ENCODE measurements at places on chromosomes 7 and 10.

- DNase-seq, result no peak
Measured at GRCh38 chr7:44375926-44376342, 50.5 kb upstream of the CAMK2B start.

- peak; percentile 69 for DNase-seq
Measured at GRCh38 chr7:100896732-100897608, 1.3 kb upstream of the ACHE start.

DNA sequence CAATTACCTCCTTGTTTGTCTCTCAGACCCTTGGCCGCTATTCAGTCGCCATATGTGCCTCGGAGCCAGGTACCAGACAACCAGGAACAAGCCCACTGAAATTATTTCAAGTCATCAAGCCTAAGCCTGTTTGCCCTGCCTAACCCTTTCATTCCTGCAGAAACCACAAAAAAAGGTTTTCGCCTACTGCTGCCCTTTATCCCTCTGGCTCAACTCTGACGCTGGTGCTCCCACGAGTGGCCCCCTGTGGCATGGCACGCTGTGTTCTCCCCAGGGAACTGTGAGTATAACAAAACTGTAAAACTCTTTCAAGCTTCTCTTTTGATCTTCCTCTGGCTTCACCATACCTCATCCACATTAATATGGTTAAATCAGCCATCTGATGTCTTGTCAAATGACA, 215.7 kb upstream of the CDC14C start:
- DNase-seq, result no peak

- DNase-seq, result peak; percentile 10
Measured at GRCh38 chr7:128860158-128861073, 2.2 kb upstream of the ATP6V1F start.

DNA sequence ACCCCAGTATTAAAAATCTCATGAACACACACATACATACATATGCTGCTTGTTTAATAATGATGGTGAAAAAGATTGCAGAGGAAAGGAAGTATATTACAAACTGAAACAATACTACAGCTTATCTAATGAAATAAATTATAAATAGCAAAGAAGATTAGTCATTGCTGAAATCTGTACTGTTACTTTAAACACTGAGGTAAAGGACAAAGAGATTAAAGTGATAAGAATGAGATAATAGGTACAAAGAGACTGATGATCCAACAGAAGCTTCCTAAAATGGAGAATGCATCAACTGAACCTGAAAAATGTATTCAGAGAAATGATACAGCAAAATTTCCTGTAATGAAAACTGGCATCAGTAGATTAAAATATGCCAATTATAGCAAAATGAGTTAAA, 91.5 kb upstream of the KCND2 start:
- DNase-seq, result no peak

- DNase-seq, result no peak
Measured at GRCh38 chr10:6234371-6234770, 31.6 kb downstream of the PFKFB3 start.

DNA sequence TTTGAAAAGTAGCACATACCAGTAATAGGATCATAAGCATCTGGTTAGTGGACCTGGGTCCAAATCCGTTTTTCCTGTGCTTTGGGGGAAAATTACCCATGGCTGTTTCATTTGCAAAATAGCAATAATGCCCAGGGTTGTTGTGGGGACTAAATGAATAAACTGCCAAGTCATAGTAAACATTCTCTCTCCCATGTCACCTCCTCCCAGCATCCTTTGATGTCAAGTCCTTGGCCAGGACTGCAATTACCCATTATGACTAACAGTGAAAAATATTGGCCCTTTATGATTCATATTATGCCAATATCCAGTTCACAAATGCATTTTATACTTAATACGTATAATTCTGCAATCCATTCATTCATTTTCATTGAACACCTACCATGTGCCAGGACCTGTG, 23.0 kb downstream of the TOMM7 start:
- DNase-seq, result no peak

GRCh38 chr10:89829887-89830269, 128.5 kb downstream of the KIF20B start:
- no peak for DNase-seq

GRCh38 chr10:127980898-127981297, 74.0 kb downstream of the PTPRE start:
- DNase-seq, result no peak

DNA sequence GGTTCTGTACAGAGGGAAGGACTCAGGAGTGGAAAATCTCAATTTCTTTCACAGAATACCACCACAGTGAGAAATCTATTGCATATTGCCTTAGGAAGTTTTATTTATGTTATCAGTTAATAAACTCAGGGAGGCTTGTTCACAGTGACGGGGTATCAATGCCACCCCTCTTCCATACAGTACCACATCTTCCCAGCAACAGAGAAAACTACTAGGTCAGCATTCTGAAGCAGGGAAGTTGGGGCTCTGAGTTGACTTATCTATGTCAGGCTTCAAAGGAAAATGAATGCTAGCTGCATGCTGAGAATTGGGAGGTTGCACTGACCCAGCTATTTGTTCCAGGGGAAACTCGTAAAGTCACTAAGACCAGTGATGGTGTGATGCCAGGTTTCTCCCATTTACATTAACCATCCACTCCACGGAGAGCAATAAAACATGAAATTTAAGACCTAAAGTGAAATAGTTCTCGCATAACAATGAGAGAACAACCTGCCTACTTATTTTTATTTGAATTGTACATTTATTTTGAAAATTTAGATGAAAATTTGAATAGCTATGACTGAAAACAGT, 266.7 kb downstream of the RNLS start:
- no peak for DNase-seq

GRCh38 chr10:113687037-113687436, 7.3 kb downstream of the CASP7 start:
- DNase-seq, result no peak

- DNase-seq, result peak; percentile 36
Measured at GRCh38 chr7:5526100-5526905, 102.7 kb upstream of the TNRC18 start.

DNA sequence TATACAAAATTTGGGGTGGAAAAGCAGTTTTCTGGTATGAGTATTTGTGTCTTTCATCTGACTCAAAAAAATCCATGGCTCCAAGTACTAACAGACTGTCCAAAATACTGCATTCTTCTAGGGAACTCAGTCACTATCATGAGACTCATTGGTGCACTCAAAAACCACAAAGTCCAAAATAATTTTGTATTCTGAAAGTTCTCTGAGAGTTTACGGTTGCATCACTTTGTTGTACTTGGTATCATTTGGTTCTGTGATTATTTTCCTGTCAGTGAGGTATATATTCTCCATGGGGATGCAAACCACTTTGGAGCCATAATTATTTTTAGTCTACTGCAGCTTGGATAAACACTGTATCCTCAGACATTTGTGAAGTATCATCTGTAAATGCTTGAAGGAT, 28.0 kb upstream of the CABCOCO1 start:
- no peak for DNase-seq

GRCh38 chr10:86203162-86203905, 163.3 kb downstream of the GRID1 start:
- DNase-seq, result no peak

DNA sequence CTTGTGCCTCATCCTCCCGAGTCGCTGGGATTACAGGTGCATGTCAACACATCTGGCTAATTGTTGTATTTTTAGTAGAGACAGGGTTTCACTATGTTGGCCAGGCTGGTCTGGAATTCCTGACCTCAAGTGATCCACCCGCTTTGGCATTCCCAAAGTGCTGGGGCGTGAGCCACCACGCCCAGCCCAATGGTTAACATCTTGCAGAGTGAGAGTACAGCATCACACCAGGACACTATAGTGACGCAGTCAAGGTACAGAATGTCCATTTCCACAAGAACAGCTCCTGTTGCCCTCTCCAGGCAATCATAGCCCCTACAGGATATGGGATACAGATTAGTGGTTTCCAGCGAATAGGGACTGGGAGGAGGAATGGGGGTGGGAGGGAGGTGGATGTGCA, 34.0 kb downstream of the MYO1G start:
- DNase-seq, result no peak

DNA sequence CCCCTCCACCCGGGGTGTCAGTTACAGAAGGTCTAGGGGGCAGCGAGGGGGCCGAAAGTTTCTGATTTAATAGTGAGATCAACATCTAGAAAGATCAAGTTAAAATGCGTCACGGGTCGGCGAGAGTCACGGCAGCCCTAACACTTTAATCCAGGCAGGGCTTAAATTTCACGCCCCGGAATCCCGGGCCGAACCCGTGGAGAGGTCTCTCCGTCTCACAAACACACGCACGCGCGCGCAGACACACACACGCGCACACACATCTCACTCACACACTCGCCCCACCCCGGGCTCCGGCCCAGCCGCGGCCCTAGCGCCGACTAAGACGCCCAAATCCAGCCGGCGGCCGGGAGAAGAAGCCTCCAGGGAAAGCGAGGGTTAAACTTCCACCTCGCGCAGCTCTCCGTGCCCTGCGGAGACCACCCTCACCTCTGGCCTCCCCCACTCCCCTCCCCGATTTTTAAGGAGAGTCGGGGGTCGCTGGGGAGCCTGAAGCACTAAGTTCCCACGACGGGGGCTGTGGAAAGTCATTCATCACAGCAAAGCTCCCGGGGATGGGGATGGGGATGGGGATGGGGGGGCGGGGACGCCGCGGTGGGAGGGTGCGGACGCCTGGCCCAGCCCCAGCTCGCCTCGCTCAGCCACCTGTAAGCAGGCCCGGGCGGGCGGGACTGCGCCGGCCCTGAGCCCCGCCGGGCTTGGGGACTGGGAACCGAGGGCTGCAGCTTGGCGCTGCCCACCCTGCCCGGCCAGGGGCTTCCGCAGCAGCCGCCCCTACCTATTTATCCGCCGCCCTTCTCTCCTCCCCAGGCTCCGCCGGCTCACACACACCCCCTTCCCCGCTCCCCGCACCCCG, 1.6 kb downstream of the PDGFA start:
- no peak for DNase-seq

DNA sequence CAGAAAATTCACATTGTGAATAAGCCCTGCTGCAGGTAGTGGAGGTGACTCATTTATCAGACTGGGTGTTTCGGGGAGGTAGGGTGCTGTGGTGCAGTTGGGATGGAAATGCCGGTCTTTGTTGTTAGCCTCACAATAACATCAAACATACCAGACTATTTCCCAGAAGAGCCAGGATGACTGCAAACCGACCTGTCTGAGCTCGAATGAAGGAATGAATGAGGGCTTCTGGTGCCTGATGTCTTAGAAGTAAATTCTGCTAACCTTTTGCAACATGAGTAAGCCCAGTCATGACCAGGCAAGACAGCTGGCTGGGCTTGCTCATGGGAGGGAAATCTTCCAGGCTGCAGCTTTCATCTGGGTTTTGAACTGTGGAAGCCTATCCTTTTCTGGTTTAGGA, 2.4 kb upstream of the VDAC2 start:
- no peak for DNase-seq

DNA sequence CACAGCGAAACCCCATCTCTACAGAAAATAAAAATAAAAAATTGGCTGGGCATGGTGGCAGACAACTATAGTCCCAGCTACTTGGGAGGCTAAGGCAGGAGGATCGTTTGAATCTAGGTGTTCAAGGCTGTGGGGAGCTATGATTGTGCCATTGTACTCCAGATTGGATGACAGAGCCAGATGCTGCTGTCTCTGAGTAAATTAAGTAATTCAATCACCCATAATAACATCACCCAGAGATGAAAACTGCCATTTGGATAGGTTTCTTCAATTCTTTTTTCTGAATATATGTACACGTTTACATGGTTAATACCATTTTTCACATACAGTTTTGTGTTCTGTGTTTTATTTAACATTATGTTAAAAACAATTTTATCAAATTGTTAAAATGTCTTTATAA, 79.3 kb downstream of the WIPF3 start:
- no peak for DNase-seq

Data from hematopoietic multipotent progenitor cell treated with erythropoietin and hydrocortisone succinate and interleukin-3 and kit ligand, for 15 days (in vitro differentiated cells).